ENCODE measurements at places on chromosomes 16 and 17.

DNA sequence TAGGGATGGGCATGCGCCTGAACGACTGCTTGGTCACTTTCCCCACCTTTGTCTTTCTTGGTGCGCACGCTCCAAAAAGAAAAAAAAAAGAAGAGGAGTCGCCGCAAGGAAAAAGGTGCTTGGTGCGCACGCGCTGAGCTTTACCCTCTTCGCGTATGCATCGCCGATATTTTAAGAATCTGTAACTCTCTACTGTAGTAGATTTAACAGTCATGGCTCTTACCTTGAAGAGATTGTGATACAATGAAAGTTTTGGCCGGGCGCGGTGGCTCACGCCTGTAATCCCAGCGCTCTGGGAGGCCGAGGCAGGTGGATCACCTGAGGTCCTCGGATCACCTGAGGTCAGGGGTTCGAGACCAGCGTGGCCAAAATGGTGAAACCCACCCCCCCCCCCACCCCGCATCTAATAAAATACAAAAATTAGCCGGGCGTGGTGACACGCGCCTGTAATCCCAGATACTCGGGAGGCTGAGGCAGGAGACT lies 609 bp upstream of the FXR2 start:
- DNase-seq: no peak

DNA sequence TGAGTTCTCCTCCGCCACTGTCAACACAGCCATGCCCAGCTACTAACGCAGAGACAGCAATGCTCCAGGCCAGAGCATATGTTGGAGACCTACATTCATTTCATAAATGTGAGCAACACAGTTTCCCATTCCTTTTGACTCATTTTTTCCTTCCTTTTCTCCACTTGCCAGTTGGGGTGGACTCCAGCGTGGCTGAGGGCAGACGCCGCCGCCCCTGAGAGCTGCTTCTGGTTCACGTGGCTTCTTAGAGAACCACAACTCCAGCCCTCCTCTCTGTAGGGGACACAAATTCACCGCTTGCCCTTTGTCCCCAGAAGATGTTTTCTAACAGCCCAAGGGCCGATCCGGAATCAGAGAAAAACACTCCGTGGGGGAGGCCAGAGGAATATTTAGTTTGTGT lies 45.8 kb upstream of the ZCCHC14 start:
- DNase-seq: no peak

DNA sequence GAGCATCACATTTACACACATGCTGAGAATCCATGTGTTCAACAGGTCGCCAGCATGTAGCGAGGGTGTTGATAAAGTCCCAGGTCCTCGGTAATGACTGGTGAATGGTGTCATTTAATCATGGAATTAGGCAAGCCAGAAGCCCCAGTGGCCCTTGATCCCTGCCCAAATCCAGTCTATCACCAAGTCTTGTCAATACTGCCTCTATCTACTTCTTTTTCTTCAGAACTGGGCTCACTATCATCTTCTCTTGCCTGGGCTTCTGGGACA lies 31.3 kb upstream of the MED13 start:
- DNase-seq: no peak

GRCh38 chr17:2719861-2720260 lies 8.3 kb upstream of the CLUH start:
- DNase-seq: no peak

- no peak for DNase-seq
Measured at GRCh38 chr17:62824290-62825131, 16.4 kb upstream of the MARCHF10 start.

All from NCI-H526 (cell line).